Stimulated activated CD8-positive, alpha-beta memory T cell treated with anti-CD3 and anti-CD28 coated beads, Interleukin-7, amount 100 ng/mL, for 1 hour (primary cell): ENCODE measurements at places on chromosomes 3 and 15.

DNA sequence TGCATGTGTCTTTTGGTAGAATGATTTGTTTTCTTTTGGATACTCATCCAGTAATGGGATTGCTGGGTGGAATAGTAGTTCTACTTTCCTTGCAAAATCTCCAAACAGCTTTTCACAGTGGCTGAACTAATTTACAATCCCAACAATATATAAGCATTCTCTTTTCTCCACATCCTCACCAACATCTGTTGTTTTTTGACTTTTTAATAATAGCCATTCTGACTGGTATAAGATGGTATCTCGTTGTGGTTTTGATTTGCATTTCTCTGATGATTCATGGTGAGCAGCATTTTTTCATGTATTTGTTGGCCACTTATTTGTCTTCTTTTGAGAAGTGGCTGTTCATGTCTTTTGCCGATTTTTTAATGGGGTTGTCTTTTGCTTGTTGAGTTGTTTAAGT lies 55.8 kb downstream of the ST8SIA2 start:
- no peak for DNase-seq

DNA sequence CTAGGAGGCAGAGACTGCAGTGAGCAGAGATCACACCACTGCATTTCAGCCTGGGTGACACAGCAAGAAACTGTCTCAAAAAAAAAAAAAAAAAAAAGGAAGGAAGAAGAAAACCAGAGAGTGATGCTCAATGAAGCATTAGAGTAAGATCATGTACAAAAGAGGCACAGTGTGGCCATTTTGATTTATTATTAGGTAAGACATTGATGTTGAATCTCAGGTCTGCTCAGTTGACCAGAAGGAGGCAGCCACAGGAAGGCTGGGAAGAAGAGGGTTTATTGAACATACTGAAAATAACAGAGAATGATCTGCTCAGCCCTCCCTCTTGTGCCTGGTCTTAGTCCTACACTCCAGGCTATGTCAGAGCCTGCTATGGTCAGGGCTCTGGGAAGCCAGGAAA lies 15.6 kb downstream of the LRRK1 start:
- DNase-seq, result no peak

DNA sequence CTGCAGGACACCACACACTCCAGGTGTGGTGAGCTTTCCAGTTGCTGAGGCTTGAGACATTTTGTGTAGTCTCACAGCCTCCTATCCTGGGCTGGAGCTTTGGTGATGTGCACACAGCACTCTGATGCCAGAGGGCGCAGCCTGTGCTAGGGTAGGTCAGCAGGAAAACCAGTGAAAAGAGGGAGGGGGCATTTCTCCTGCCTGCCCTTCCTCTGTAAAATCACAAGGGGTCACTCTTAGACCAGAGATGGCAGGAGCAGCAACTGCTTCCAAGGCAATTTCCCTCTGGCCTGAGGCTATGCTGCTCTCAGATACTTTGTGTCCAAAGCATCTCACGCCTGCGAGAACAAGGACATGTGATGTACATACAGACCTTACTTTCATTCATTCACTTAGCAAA lies 16.5 kb upstream of the MUSTN1 start:
- no peak for DNase-seq

GRCh38 chr15:50891159-50891558 lies 17.3 kb upstream of the AP4E1 start:
- no peak for DNase-seq

DNA sequence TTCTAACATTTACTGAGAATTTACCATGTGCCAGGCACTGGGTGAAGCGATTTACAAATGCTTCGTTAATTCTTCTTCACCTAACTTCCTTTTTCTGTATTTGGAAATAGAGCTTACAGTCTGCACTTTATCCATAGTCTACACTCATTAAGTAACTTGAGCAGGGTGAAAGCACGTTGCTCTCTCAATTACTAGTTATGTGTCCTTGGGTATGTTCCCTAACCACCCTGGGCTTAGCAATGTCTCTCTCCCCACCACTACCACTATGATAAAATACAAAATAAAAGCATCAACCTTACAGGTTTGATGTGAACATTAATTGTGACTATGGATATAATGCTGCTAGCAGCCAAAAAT lies 172.9 kb upstream of the SLC2A2 start:
- DNase-seq, result no peak

DNA sequence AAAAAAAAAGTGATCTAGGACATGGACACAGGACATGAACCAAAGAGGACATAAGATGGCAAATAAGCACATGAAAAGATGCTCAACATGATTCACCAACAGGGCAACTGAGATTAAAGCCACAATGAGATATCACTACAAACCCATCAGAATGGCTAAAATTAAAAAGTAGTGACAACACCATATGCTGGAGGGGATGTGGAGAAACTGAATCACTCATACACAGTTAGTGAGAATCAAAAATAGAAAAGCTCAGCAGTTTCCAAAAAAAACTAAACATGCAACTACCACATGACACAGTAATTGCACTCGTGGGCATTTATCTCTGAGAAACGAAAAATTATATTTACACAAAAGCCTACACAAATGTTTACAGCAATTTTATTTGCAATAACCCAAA lies 27.9 kb upstream of the ACKR4 start:
- DNase-seq, result no peak

DNA sequence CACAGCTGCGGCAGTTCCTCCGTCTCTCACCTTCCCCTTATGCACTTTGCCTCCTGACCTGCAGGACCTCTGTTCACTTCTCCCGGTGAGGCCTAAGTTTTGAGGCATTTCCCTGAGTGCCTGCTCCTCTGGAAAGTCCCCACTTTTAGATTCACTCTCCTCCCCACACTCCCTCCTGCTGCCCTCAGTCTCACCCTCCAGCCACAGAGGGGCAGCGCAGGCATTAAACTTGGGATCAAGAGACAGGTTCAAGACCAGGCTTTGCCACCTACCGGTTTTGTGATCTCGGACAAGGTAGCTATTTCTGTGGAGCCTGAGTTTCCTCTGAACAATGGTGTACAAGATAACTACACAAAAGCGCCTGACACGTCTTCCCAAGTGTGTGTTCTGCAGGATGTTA lies 19.4 kb downstream of the SLC6A11 start:
- no peak for DNase-seq

- DNase-seq, result no peak
Observed at GRCh38 chr3:150072576-150072975, 101.9 kb upstream of the PFN2 start.

GRCh38 chr3:193594946-193595689 lies 2.1 kb downstream of the OPA1 start:
- no peak for DNase-seq

DNA sequence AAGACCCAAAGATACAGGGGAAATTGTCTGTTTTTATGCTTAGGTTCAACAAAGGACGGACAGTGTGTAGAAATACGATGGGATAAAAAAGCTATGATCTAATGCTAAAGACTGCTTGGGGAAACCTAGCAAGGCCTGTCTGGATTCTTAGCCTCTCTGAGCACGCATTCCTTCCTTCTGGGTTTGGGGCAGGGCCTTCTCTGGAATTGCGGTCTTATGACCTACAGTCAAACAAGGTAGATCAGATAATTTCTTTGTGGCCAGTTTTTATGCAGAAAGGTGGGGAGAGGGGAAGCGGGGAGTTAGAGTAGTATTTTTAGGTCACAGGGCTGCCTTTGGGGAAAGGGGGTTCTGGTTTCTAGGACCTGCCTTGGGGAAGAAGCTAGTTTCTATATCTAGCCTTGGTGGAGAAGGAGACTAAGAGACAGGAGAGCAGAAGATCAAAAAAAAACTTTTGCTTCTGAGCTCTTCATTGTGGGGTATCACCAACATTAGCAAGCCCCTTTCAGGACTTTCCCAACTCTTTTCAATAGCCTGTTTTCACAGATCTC lies 39.1 kb upstream of the LIPC start:
- no peak for DNase-seq

GRCh38 chr3:123834631-123835030 lies 49.5 kb downstream of the MYLK start:
- no peak for DNase-seq

GRCh38 chr3:17938313-17938712 lies 195.9 kb upstream of the TBC1D5 start:
- DNase-seq, result no peak

DNA sequence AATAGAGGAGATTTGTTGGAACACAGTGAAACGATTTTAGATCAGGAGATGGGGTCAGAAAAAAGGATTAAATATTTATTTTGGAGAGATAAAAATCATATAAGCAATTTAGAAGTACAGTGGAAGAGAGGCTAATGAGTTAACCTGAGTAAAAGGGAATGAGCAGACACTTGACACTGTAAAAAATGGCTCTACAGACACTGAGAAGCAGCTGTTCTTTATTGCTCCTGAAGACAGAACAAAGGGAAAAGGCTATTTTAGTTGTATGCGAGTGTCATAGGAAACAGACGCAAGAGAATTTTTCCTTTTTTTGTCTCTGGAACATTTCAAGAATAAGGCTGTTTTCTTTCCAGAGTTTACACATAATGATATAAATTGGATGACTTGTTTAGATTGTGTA lies 34.3 kb downstream of the ASTE1 start:
- no peak for DNase-seq

DNA sequence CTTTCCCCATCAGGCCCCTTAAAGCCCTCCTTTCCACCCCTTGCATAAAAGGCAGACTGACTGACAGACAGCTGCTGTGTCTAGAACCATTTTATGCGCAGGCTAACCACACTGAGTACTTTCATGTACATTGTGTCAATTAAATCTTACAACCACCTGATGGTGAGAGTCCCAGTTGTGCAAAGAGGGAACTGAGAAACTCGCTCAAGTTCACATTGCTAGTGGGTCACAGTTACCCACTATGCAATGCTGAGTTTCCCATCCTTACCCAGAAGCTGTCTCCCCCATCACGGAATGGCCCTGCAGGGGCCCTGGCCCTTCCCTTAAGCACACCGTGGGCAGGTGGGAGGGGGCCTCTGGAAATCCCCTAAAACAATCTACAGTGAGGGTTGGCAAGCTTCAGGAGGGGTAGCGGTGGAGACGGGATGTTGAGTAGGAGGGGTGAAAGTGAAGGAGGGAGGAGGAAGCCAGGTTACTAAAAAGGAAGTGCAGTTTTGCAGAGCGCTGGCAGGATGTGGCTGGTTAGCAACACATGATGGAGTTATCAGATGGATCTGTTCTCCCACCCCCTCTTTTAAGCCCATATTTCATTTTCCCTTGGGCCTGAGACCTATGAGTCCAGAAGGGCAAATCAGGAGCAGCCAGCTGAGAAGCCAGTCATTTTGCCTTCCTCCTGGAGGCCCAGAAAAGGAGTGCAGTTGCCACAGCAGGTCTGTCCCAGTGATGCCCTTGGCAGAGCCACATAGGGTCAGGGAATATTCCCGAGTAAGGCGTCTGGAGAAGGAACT lies 30.0 kb downstream of the STARD5 start:
- peak; percentile 38 for DNase-seq

GRCh38 chr3:101635954-101636798 lies 40.8 kb downstream of the ZBTB11 start:
- DNase-seq, result peak; percentile 46

DNA sequence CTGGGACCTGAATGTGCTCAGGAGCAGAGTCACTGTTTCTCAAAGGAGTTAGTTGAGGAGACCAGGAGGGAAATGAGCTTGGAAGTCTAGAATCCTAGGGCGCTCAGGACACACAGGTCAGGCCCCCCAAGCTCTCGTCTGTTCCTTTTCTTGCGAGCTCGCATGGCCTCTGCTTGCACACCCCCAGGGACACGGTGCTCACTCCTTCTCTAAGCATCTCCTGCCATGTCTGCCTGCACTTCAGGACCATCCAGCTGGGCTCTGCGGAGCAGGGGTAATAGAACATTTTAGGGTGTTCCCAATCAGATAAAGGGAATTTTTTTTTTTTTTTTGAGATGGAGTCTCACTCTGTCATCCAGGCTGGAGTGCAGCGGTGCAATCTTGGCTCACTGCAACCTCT lies 213.2 kb downstream of the XXYLT1 start:
- DNase-seq, result no peak

GRCh38 chr15:50107157-50107556 lies 11.9 kb downstream of the ATP8B4 start:
- no peak for DNase-seq

DNA sequence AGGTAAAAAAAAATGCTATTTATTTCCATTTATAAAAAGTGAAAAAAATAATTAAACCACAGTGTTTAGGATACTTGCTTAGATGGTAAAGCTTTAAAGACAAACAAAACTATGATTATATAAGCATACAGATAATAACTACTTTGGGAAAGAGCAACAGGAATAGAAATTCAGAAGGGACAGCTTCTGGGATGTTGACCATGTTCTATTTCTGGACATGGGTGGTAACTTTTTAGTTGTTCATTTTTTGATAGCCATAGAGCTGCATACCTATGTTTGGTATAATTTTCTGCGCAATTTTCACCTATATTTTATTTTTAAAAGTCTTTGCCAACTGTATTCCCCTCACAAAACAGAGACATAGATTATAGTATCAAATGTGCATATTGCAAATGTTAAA lies 572.0 kb upstream of the NR2F2 start:
- no peak for DNase-seq

DNA sequence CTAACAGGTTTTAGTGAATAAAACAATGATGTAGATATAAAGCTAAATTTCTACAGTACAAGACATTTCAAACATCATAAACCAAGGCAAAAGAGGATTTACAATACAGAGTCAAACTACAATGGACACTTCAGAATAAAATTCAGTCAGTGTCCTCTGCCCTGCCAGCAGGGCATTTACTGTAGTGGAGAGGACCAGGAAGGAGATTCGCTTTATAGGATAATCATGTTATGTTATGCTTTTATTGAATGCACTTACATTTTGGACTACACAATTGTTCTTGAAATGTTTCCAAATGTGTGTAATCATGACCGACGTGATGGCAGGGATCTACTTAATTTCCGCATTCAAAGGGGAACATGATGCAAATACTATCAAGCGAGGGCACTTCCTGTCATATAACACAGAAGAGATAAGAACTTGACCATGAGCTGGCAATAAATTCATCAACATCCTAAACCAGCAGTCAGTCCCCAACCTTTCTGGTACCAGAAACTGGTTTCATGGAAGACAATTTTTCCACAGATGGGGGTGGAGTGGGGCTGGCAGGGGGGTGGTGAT lies 925.6 kb downstream of the FHIT start:
- DNase-seq, result no peak

DNA sequence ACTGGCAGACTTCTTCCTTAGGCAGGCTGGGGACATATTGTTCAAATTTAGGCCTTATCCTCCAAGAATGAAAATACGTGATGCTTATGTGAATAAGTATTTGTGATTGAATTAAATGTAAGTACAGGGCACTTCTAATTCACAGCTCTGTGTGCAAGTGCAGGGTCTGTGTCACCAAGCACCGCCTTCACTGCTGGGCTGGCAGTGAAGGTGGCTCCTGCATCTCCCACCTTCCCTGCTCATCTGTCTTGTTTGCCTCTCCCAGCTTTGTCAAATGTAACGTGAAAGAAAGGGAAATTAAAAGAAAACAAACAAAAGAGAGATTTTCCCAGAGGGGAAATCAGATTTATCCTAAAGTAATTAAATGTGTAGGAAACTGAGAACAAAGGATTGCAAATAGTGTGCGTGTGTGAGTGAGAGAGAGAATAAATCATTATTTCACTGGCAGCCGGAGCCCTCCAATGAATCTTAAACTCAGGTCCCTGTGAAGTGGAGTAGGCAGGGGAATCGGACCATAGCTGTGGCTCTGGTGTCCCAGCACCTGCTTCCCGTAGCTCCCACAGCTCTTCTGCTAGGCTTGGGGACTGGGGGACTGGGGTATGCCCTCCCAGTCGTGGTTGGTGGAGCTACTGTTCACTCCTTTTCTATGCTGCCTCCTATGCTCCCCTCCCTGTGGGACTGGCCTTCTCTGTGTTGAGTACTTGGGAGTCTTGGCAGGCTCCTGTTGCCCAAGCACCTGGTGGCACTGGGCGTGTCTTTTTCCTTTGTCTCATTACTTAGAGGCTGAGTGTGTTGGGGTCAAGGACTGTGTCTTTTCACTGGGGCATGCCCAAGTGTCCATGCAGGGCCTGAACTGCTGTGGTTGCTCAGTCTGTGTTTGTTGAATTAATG lies 222.2 kb downstream of the EPHB1 start:
- no peak for DNase-seq
